ENCODE measurements at places on chromosomes 12 and 14.

DNA sequence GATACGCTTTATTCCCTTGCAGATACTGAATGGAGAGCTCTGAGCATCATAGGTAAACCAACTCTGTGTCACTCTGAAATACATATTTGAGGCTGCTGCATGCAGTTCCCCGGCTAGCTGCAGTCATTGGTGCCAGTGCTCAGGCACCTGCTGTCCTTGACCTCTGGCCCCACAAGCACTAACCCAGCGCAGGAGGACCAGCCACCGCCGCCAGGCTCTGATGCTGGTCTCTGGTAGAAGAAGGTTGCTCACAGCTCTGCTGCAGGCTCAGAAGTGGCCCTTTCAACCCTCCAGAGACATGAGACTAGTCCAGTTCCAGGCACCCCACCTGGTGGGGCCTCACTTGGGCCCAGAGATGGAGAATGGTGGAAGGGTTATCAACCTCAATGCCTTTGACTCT, 34.5 kb upstream of the PTPRB start:
- no peak overlapping the region for H3K27ac ChIP-seq
- no peaks in the 10 kb centered on the region for H3K4me1 ChIP-seq
- H3K36me3 ChIP-seq, result no peaks in the 10 kb centered on the region
- DNase-seq, result no peak
- H3K27me3 ChIP-seq, result no peaks in the 10 kb centered on the region
- H3K4me3 ChIP-seq, result no peak overlapping the region

GRCh38 chr12:67457136-67457535, 188.0 kb downstream of the CAND1 start:
- DNase-seq, result no peak
- no peak overlapping the region for H3K4me3 ChIP-seq
- H3K4me1 ChIP-seq, result peaks cover 28% of the 10 kb centered on the region
- no peak overlapping the region for H3K27ac ChIP-seq
- H3K36me3 ChIP-seq, result no peaks in the 10 kb centered on the region

- no peak for DNase-seq
- H3K27ac ChIP-seq, result no peak overlapping the region
- peaks cover 8% of the 10 kb centered on the region for H3K4me1 ChIP-seq
- H3K36me3 ChIP-seq, result no peaks in the 10 kb centered on the region
Observed at GRCh38 chr12:106492857-106493256, 89.9 kb upstream of the RFX4 start.

DNA sequence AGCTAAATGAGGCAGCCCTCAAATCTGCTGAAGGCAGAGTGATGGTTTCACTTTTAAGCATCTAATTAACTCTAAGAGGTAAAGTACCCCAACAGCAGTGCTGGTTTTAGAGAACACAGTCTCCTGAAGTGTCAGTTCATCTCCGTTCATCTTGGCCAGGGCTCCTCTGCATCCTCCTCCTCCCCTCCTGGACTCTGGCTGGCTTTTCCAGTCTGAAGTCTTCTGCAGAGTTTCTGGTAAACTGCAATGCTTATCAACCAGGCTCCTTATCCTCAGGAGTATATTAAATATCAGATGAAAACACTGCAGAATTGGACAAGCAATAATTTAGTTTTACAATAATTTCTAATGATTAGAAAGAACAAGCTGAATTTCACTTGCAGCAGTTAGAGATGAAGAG, 115.4 kb downstream of the GTF2A1 start:
- no peaks in the 10 kb centered on the region for H3K27me3 ChIP-seq
- no peak for DNase-seq
- H3K27ac ChIP-seq, result no peak overlapping the region

GRCh38 chr12:116276652-116277466, 634 bp downstream of the MED13L start:
- H3K27ac ChIP-seq, result peak overlapping the region; percentile 98
- H3K36me3 ChIP-seq, result no peaks in the 10 kb centered on the region
- peak overlapping the region; percentile 58 for H3K4me3 ChIP-seq
- DNase-seq, result peak; percentile 79
- H3K4me1 ChIP-seq, result peaks cover 20% of the 10 kb centered on the region

Data from cardiac muscle cell (in vitro differentiated cells and primary cell).